ENCODE measurements at places on chromosomes 5 and 9.

- no peak for DNase-seq
Observed at GRCh38 chr5:21919414-21920022, 933.6 kb downstream of the CDH12 start.

GRCh38 chr9:34119713-34120112 lies 6.8 kb downstream of the DCAF12 start:
- DNase-seq, result no peak

DNA sequence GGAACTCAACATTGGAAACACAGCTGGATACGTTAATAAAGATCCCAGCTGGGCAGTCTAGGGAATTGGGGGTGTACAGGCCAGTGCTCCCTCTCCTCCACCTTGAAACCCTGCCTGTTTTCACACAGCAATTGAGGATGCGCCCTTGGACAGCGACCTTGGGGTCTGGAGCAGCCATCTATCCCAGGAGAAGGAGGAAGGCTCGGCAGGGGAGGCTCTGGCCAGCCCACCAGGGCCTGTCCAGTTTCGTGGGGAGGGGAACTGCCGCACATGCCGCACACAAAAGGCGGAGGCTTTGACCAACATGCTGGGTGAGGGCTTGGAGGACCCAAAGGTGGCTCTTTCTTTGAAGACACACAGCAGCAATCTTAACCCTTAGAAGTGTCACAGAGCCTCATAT lies 1.4 kb downstream of the COL23A1 start:
- no peak for DNase-seq

DNA sequence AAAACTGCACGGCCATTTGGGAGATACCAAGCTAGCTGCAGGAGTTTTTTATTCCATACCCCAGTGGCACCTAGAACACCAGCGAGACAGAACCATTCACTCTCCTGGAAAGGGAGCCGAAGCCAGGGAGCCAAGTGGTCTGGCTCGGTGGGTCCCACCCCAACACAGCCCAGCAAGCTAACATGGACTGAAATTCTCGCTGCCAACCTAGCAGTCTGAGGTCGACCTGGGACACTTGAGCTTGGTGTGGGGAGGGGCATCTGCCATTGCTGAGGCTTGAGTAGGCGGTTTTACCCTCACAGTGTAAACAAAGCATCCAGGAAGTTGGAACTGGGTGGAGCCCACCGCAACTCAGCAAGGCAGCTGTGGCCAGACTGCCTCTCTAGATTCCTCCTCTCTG lies 108.9 kb upstream of the CHD1 start:
- DNase-seq, result no peak

DNA sequence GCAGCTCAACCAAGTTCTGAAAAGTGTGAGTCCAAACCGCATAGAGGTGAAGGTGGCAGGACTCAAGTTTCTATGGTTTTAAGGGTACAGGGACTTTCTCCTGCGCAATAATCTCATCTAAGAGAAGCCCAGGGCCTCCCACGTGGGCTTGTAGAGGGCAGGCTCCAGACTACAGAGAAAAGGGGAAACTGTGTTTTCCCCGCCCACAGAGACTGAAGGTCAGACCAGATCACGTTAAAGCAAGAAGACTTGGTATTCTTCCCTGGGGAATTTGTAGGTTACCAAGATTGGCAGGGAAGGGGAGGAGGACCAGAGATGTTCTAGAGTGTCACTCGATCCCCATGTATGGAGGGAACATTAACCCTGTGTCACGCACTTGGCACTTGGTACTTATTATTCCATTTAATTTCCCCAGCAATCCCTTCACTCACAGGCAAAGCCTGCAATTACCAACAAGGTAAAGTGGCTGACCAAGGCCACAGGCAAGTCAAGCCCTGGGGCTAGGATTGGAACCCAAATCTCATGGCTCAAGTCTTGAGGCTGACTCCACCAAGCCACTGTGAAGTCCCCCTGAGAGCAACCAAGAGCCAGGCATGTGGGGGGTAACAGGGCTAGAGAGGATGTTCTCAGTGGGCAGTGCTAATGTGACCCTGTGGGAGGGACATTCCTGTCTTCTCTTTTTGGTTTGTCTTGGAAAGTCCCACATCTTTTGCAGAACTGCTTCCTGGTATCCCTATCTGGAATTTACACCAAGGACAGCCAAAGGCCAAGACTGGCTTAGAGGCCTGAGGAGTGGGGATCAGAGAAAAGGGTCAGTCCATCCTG lies 18.3 kb upstream of the NEK6 start:
- DNase-seq, result no peak

GRCh38 chr5:14597080-14597479 lies 15.5 kb downstream of the OTULINL start:
- DNase-seq, result no peak

GRCh38 chr5:151158287-151158661 lies 695 bp upstream of the ANXA6 start:
- DNase-seq, result no peak

DNA sequence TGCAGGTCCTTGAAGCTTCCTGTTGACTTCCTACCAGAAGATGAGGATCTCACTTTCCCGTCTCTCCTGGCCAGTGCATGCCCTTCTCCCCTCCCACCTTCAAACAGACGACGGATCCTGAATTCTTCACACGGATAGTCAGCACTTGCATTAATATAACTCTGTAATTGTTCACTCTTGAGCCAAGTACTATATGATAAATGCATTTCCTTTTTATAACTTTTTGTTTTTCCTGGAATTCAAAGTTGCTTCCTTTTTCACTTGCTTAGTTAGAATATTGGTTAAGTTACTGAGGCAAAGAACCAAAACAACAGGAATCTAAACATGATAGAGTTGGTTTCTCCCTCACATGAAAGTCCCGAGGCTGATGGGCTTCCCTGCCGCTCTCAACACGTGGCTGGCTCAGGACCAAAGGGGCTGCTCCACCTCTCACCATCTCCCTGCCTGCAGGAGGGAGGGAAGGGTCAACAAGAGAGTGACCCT lies 20.2 kb upstream of the EGFL7 start:
- no peak for DNase-seq

- DNase-seq, result no peak
Observed at GRCh38 chr9:108535526-108535925, 320.3 kb downstream of the ACTL7B start.

- no peak for DNase-seq
Observed at GRCh38 chr5:116404792-116405191, 169.8 kb downstream of the SEMA6A start.

GRCh38 chr9:14748373-14748772 lies 25.8 kb upstream of the CER1 start:
- DNase-seq, result no peak

- no peak for DNase-seq
Observed at GRCh38 chr5:2840372-2840915, 89.0 kb upstream of the IRX2 start.

All from stimulated activated CD8-positive, alpha-beta memory T cell treated with anti-CD3 and anti-CD28 coated beads, Interleukin-4, amount 100 ng/mL, for 1 hour (primary cell).